ENCODE measurements at places on chromosomes 2 and 18.

DNA sequence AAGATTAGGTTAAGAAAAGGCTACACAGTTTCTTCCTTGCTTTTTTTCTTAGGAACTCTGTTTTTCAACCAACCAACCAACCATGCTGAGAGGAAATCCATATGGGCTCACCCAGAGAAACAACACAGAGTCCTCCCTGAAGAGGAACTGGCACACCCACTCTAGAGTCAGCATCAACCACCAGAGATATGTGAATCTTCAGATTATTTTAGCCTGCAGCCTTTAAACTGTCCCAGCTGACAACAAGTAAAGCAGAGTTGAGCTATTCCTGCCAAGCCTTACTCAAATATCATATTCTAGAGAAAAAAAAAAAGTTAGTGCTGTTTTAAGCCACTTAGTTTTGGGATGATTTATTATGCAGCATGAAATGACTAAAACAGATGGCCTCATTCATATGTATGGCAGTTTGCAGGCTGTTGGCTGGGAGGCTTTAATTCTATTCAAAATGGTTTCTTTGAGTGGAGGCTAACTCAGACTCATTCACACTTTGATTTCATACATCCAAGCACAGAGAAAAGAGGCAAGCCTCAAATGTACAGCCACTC lies 1637.7 kb upstream of the LRRTM1 start:
- no peak for DNase-seq

DNA sequence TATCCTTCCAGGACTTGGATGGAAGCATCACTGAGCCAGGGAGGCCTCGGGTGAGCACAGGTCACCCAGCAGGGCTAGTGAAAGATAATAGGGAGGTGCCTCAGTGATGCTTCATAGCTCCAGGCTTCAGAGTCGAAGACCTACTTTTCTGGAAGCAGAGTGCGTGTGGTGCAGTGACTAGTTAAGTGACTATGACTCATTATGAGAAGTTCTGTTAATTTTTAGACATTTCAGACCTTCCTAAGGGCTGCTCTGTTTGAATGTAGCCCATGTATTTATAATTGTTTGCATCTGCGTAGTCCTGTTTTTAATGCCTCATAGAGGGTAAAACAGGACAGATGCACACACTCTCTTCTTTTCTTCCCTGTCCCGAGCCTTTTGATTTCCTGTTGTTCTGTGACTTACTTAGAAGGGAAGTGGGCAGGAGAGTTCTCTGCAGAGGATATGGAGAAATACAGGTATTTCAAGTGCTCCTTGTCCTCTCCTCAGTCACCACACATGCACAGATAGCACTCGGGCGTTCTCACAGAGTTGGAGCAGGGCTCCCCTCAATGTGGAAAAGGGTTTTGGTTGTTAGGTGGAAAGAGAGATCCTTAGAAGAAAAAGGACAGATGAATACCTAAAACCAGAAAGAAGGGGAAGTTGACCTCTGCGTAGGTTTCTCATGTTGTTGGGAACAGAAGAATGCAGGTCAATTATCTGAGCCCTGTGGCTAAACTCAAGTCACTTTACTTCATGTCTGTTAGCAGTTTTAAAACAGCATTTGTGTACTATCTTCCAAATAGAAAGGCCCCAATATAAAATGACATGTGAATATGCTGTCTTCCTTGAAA lies 34.7 kb downstream of the RALB start:
- DNase-seq, result no peak

GRCh38 chr18:59274533-59274928 lies 1.3 kb upstream of the RAX start:
- no peak for DNase-seq

DNA sequence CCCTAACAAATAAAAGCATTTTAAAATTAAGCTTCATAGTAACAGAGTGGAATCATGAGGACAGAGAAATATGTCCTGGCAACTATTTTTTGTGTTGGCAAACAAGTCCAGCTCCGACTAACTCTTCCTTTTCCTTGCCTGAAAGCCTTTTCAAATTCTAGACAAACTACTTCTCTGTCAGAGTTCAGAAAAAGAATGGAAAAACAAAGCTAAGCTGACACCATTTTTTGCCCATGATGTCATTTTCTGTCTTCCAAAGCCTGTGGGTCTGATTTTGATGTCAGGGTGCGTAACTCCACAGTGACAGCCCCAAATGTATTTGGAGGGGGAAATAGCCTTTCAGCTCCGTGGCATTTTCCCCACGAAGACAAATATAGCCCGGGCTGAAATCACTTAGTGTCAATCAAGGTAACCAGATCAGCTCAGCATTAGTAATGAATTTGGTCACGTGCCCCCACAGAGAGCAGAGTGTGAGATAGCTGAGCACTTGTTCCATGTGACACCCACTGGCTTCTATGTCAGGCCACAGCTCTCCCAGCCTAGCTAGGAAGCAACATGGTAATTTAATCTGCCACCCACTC lies 233.0 kb upstream of the SIX2 start:
- no peak for DNase-seq

- DNase-seq, result no peak
Measured at GRCh38 chr18:74213429-74213828, 65.1 kb downstream of the TIMM21 start.

DNA sequence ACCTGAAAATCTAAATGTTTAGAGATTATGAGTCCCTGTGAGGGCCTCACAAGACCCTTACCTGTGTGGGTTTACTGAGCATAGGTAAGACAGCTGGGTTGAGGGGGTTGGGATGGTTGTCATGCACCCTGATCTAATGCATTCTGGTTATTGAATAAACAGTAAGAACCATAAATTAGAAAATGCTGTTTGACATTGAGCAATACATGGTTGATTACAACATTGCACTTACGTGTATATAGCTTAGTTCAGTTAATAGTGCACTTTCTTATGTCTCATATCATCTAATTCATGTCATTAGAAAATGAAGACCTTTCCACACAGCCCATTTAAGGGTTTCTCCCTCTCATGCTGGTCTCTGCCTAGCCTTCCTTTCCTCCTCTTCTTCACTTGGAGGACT lies 253.5 kb upstream of the ATP5MC3 start:
- no peak for DNase-seq

GRCh38 chr2:127623388-127624319 lies 22.3 kb upstream of the GPR17 start:
- DNase-seq, result no peak

GRCh38 chr2:105308382-105309146 lies 21.0 kb downstream of the TGFBRAP1 start:
- DNase-seq, result no peak

DNA sequence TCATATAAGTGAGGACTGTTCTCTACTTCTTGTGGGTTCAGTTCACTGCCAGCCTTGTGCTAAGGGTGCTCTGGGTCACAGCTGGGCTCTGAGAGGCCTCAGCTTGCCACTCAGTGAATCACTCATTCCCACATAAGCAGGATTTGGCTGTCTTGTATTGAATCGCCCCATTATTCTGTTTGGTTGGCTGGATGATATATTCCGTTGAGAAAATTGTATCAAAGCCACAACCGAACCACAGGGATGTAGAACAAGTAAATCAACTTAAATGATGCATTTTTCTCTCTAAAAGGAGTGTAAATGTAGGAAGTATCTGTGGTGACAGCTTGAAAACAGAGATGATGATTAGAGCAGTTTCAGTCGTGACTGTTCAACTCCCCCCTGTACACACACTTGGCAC lies 39.6 kb downstream of the TTC39C start:
- DNase-seq, result no peak
